ENCODE measurements at places on chromosomes 3 and 15. TPM values are rescaled to one million over a fixed set of nuclear protein-coding genes. Genes with fewer than 3 reads are reported as not detected.

DNA sequence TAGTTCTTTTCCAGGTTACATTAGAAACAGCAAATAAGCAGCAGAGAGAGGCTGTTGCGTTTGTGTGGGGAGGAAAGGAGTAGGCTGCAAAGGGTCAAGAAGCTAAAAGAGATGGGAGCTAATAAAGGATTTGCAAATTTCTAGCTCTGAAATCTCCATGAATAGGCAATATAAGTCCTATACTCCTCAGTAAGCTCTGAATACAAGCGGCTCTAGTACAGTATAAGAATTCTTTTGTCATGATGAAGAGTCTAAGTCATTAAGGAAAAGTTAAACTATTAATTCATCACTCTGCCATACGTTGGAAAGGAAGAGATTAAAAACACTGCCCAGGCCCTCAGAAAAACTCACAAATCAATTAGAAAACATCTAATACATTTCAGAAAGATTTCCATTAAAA lies 59.3 kb downstream of the CEP152 start:
- DNase-seq: no peak

GRCh38 chr3:4977853-4978203 lies 1.4 kb upstream of the BHLHE40 start:
- peak; percentile 32 for DNase-seq

DNA sequence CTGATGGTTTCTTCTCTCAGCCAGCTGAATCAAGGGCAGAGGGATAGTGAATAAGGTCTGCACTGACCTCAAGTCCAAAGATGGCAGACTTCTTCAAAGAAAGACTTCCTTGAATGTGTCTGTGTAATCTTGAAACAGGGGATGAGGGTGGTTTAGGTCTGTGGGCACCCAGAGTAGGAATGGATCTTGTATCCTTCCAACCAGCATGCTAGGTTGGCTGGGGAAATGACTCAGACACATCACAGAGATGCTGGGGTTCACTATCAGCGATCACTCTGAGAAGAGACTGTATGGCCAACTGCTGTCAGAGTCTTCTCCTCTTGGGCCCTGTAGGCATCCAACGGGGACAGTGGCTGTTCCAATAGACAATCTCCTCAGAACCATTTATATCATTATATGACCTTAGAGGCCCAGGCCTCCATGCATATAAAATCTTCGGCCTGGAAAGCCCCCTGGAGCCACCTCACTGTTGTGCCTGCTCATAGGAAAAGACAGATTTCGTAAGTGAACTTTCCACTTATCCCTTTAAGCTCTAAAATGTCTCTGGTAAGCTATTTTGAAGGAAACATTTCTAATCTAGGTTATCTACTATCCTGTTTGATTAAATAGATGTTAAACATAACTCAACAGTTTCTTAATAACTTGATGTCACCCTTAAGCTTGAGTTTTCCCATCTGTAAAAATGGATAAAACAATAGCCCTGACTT lies 58.5 kb downstream of the TIPARP start:
- DNase-seq: no peak

GRCh38 chr3:127667119-127667681 lies 5.6 kb upstream of the ABTB1 start:
- DNase-seq: no peak

- no peak for DNase-seq
These were observed 701.6 kb upstream of the CBLB start for GRCh38 chr3:106570426-106570825.

GRCh38 chr3:129556890-129557547 lies 14.0 kb downstream of the H1-8 start:
- DNase-seq: no peak

GRCh38 chr3:122298239-122298638 lies 26.8 kb upstream of the CSTA start:
- DNase-seq: no peak

GRCh38 chr15:71712182-71712581 lies 98.2 kb upstream of the NR2E3 start:
- DNase-seq: no peak

GRCh38 chr3:148450819-148451218 lies 246.9 kb upstream of the AGTR1 start:
- DNase-seq: no peak

- DNase-seq: no peak
These were observed 233.9 kb upstream of the ZBTB20 start for GRCh38 chr3:115380883-115381572.

AADACL2 gene
- total RNA-seq: not detected

ILDR1 gene
- not detected for total RNA-seq

DNA sequence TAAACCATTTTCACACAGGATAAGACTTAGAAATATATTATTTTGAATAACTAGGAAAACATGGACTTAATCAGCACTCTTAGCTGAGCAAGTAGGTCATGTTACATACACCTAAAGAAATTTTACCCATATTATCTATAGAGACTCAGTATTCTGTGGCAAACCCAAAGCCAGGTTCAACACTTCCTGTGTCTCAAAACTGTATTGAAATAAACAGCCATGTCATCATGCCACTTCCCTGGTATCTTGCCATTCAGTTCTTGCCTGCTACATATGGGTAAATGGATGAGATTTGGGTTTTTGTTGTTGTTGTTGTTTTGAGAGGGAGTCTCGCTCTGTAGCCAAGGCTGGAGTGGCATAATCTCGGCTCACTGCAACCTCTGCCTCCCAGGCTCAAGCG lies 141.5 kb upstream of the PLXND1 start:
- no peak for DNase-seq

TERC gene
- total RNA-seq: 15.3 TPM

GRCh38 chr3:15015456-15015855 lies 49.7 kb downstream of the MRPS25 start:
- DNase-seq: no peak

- DNase-seq: no peak
These were observed 130.5 kb downstream of the KLF13 start for GRCh38 chr15:31457161-31457560.

DNA sequence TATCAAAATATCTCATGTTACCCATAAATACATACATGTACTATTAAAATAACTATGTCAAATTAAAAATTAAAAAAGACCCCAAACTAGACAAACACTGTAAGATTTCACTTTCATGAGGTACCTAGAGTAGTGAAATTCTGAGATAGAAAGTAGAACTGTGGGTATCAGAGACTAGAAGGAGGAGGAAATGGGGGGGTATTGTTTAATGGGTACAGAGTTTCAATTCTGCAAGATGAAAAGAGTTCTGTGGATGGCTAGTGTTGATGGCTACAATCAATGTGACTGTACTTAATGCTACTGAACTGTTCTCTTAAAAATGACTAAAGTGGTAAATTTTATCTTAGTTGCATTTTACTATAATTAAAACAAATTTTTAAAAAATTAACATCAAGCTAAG lies 36.6 kb downstream of the RFX7 start:
- no peak for DNase-seq

DNA sequence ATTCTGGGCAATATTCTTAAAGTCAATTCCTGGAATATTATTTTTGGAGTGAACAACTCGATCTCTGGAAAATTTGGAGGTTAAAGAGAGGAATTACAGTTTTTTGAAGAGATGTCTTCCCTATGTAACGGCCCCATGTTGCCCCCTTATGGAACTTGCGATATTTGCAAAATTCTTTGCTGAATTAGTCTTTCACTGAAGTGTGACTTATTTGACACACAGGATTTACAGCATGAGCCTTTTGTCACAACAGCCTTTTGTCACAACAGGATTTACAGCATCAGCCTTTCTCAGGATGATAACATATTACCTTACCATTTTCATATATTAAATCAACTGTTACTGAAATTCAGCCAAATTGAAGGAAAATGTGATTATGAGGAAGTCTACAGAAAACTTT lies 37.8 kb upstream of the SPTSSB start:
- DNase-seq: no peak

DNA sequence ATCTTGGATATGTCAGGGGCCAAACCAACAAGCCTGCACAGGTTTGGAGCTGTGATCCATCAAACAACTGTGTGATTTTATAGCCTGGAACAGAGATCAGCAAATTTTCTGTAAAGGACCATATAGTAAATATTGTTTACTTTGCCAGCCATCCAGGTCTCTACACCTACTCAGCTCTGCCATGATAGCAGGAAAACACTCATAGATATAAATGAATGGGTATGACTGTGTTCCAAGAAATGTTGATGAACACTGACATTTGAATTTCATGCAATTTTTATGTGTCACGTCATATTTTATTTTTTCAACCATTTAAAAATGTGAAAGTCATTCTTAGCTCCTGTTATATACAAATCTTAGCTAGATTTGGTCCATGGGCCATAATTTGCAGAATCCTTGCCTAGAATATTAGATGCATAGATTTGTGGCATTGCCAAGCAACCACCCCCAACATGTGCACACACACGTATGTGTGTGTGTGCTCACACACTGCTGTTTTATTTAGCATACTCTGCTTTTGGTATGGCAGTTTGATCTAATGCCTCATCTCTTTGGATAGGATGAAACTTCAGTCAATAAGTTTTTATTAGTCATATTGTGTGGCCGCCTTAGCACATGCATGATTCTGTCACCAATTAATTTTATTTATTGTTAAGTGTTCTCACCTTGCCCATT lies 6.4 kb downstream of the ATXN7 start:
- DNase-seq: no peak

- DNase-seq: no peak
These were observed 62.1 kb upstream of the ABHD2 start for GRCh38 chr15:89026167-89026566.

SLC12A1 gene
- total RNA-seq: not detected

- DNase-seq: no peak
These were observed 438.7 kb upstream of the KCNMB2 start for GRCh38 chr3:178097576-178097975.

- DNase-seq: no peak
These were observed 14.2 kb downstream of the THRB start for GRCh38 chr3:24480497-24480896.

Data from T-cell (primary cell).